ENCODE measurements at places on chromosomes 12 and 14.

- no peak for DNase-seq
Observed at GRCh38 chr12:25977047-25977446, 18.6 kb downstream of the RASSF8 start.

- DNase-seq, result no peak
Observed at GRCh38 chr12:127194176-127194575, 1072.8 kb upstream of the TMEM132C start.

DNA sequence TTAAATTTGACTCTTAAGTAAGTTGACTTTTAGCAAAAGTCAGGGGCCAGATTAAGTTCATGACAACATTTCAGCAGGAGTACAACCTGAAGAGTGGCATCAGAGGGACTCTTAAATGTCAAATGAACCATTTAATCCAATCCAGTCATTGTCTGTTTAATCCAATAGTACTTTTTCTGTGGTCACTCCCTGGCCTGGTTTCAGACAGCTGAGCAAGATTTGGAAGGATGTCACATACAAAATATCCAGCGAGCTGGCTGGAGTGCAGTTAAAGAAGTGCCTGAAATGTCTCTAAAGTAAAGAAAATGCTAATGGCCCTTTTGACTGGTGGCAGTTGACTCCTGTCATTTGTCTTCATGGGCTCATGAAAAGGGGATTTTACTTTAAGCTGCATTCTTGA, 1082.1 kb downstream of the AACS start:
- no peak for DNase-seq

DNA sequence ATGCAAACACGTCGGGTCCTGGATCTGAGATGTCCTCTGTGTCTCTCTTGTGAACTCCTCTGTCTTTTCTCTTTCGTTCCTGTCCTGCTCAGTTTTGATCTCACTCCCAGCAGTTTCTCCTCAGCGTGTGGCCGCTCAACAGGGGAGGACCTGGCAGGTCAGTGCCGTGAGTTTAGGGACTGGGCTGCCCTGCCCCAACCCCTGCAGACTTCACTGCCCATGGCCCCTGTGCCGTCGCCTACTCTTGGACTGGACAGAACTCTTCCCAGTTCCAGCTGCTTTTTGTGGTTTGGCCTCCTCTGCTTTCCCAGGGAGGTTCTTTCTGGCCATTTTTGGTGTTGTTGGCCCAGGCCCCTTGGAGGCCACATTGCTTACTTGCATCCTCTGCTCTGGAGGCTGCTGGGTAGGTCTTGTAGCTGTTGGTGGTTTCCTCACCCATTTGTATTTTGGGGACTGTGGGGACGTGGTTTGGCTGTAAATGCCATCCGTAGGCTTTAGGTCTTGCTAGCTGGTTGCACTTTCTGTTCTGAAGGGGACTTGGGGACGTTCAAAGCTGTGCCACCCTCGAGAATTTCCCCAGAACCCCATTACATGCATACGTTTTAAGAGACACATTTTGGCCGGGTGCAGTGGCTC, 20.0 kb upstream of the DNAH10 start:
- no peak for DNase-seq

DNA sequence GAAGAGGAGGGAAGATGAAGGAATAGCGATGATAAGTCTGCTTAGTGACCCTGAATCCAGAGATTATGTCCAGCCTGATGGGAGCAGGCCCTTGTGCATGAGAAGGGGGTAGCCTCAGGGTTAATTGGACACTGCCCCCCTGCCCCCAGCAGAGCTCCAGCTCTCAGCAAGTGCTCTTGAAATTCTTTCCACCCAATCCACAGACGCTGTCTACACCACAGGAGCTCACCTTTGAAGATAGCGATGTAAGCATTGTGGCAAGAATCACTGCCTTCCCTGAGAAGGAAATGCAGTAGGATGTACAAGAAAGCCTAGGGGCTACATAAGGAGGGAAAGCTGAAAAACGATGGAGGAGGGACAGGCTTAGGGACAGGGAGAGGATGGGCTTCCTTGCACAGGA, 39.4 kb downstream of the CRACR2A start:
- no peak for DNase-seq

GRCh38 chr12:94266796-94267536, 118.6 kb downstream of the PLXNC1 start:
- DNase-seq, result no peak

GRCh38 chr14:95483309-95484165, 32.9 kb downstream of the SYNE3 start:
- DNase-seq, result no peak

- DNase-seq, result no peak
Observed at GRCh38 chr14:96961895-96962294, 164.7 kb downstream of the VRK1 start.

GRCh38 chr14:103313704-103314103, 20.3 kb upstream of the EIF5 start:
- DNase-seq, result no peak

DNA sequence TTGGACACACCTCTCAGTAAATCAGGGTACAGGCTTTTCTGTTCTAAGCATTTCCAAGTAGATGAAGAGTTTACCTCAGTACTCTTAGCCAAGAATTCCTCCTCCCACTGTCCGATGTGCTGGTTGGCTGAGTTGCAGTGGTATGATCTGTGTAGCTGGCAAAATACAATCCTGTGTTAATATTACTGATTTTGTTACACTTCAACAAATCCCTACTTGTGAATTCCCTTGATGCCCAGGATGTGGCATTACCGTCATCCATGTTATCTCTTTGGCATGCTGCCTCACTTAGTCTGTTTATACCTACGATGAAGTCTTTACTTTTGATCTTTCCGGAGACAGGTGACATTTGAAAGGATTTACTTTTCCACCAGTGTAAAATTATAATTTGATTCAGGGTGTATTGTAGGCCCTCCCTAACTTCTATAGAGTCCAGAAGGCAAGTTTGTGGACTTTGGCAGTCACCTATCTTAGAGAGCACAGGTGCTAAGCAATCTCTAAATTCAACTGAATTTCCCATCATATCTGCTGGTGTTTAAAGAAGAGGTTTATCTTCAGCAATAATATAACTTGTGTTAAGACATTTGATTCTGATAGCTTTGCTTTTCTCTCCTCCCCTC, 10.1 kb downstream of the CCDC196 start:
- DNase-seq, result no peak

GRCh38 chr12:39804898-39805297, 185.3 kb upstream of the ABCD2 start:
- no peak for DNase-seq

DNA sequence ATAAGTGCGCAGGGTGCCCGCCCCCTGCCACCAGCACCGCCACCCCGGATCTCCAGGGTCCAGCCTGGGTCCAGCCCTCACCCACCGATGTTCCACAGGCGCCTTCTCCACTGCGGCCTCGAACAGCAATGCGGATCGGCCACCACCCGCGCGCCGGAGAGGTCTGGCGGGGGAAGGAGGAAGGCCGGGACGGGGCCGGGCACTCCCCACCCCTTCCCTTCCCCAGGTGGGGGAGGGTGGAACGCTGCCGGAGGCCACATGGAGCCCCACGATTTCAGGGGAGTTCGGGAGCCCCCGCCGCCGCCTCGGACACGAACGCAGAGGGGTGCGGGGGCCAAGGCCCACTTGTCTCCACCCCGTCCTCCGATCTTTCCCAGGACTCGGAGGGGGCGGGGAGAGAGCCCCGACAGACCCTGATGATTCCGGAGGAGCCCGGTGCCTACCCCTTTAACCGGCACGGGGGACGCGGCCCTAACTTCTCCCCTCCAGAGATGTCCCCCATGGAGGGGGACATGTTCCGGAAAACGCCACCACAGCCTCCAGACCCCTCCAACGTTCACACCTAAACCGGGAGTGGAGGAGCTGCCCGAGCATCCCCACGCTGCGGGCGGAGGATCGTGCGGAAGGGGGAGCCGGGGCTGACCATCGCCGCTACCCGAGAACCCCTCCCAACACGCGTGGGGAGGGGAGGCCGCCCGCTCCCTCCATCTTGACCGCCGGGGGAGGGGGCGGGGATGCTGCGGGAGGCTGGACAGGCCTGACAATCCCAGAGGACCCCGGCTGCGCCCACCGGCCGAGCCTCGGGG, 1.1 kb downstream of the ATXN2 start:
- no peak for DNase-seq

GRCh38 chr12:110545812-110546211, 37.3 kb downstream of the PPTC7 start:
- no peak for DNase-seq

DNA sequence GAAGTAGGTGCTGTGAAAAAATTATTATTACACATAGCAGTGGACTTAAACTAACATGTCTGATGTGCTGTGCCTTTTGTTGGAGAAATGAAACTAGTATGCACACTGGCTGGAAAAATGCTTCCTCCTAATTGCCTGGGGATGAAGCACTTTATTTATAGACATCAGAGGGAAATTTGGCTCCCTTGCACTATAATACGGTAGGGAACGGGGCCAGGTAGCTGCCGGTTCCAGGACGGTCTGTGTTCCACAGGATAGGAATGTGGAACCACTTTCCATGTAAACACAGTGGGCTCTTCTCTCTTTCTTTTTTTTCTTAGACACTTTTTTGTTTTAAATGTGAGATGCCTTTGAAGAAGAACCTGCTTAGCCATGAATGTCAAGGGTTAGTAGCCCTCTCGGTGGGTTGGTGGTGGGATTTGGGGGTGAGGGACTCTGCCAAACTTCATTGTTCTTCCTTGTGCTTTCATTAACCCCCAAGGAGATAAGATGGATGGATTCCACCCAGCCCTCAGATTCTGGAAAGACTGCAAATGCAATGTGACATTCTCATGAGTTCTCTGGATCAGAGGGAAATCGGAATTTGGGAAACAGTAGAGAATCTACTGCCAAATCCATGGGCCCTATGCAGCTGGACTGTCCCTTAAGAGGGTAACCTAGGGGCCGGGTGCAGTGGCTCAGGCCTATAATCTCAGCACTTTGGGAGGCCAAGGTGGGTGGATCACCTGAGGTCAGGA, 58.0 kb upstream of the GSC start:
- DNase-seq, result no peak

- no peak for DNase-seq
Observed at GRCh38 chr14:78611796-78612571, 441.8 kb downstream of the NRXN3 start.

GRCh38 chr14:106347291-106347778, 821.0 kb downstream of the TMEM121 start:
- DNase-seq, result no peak

- no peak for DNase-seq
Observed at GRCh38 chr14:72024043-72024407, 91.8 kb downstream of the RGS6 start.

DNA sequence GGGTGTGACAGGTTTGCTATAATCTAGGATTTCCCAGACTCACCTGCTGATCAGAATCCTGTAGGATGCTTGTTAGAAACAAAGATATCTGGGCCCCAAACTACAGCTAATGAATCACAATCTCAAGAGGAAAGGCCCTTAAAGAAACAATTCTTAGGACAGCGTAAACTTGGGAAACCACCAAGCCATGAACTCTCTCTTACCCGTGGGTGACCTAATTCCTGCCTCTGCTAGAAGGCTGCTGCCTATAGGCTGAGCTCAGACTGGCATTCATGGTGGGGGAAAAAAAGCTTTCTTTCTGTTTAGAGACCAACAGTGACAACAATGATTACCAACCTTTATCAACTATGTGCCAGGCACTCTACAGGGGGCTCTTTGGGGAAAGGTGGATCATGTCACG, 213.9 kb upstream of the FKBP4 start:
- DNase-seq, result no peak

DNA sequence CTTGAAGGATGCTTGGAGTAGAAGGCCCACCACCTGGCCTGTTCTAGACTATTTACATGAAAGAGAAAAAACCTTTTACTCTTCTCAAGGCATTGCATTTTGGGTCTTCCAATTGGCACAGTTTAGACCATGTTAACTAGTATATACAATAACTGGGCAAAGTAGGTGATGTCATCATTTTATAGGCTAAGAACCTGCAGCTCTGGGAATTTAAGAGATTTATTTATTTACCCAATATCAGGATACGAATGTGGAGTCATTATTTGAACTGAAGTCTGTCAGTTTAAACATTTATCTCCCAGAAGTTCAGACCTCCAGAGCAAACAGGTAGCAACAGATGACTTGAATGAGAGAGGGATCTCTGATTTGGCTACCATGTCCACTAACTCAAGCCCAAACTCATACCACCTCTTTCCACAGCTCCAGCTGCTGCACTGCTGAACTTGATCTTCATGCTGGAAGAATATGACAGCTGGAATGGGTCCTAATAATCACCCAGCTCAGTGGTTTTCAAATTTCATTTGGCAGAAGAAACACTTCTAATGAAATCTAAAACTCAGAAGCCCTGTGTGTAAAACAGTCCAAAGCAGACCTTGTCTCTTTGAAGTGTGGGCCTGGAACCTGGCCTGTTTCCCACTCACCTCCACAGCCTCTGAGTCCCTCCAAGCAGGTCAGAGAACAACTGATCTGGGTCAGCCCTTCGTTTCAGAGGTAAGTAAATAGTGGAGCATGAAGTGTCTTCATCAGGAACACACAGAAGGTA, 179.2 kb downstream of the EMP1 start:
- DNase-seq, result no peak

DNA sequence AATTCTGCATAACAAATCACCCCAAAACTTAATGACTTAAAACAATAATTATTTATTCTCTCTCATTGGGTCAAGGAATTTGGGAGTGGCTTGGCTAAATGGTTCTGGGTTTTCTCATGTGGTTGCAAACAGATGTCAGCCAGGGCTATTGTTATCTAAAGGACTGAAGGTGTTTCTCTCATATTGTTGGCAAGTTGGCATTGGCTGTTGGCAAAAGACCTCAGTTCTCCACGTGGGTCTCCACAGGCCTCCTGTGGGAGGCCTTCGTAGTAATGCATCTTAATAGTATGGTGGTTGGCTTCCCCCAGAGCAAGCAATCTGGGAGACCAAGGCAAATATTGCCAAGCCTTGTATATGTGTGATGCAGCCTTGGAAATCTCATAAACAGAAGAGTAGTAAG, 14.4 kb downstream of the GALNT16 start:
- DNase-seq, result no peak

GRCh38 chr14:65360144-65360784, 52.3 kb upstream of the FUT8 start:
- no peak for DNase-seq

GRCh38 chr12:130803702-130804101, 35.3 kb downstream of the STX2 start:
- DNase-seq, result no peak

DNA sequence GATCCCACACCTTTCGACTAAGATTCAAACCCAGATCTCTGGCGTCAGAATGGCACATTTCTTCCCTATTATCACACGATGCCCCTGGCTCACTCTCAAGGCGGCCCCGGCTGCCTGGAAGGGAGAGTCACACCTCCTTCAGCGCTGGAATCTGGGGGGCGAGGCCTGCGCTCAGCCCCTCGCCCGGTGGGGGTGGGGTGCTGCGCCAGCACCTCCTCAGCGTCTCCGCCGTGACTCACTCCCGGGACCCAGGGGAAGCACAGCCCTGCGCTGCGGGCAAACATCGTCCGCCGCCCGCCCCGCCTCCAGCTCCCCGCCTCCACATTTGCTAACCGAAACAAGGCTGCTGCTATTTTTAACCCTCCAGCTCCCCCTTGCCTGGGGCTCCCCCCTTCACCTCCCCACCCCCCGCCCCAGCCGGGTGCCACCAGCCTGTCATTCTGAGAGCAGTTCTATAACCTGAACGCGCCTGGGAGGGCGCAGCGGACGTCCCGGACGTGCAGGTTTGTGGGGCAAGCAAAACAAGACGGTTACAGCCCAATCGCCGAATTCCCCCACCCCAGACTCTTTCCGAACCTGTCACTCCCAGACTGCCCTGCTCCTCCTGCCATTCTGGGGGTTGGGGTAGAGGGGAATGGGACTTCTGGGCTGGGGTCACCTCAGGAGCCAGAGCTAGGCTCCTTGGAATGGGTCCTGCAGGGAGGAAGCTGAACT, 6.7 kb downstream of the HDAC7 start:
- no peak for DNase-seq

All from NCI-H524 treated with DMSO at 0.1 percent for 48 hours (cell line).